ENCODE measurements at places on chromosomes 4 and X. TPM values are rescaled to one million over a fixed set of nuclear protein-coding genes. Genes with fewer than 3 reads are reported as not detected.

Gene DCX
- total RNA-seq, result under 0.01 TPM

Gene PGK1
- 79.4 TPM for total RNA-seq

Gene KCND1
- total RNA-seq, result 1.3 TPM

Gene IBSP
- not detected for total RNA-seq

Gene TLR6
- total RNA-seq, result 0.99 TPM

Gene HAND2
- total RNA-seq, result 7.3 TPM

Gene C4orf51
- total RNA-seq, result not detected

Gene CABS1
- not detected for total RNA-seq

Gene SPANXB1
- not detected for total RNA-seq

Gene DDIT4L
- total RNA-seq, result not detected

Gene MYL5
- total RNA-seq, result 6.0 TPM

Gene MAGEB17
- 0.52 TPM for total RNA-seq

Gene UGT2A1
- total RNA-seq, result not detected

Gene DYNLT3
- 27.0 TPM for total RNA-seq

Gene NDP
- not detected for total RNA-seq

Gene FGA
- not detected for total RNA-seq

Gene NEIL3
- total RNA-seq, result not detected

Gene TCEAL7
- total RNA-seq, result 2.3 TPM

Gene CCKAR
- not detected for total RNA-seq

Gene TRO
- total RNA-seq, result 28.0 TPM

Gene CXCL5
- total RNA-seq, result not detected

Gene FAM53A
- 0.66 TPM for total RNA-seq

Gene ANKRD50
- total RNA-seq, result 6.7 TPM

Gene CRLF2
- total RNA-seq, result not detected

Gene XAGE1A
- not detected for total RNA-seq

Gene ANTXR2
- total RNA-seq, result 34.6 TPM

Gene CRMP1
- 1.6 TPM for total RNA-seq

Gene STPG2
- 0.66 TPM for total RNA-seq

Gene NPNT
- 29.1 TPM for total RNA-seq

Gene ADH6
- total RNA-seq, result not detected

Gene ATP8A1
- 37.4 TPM for total RNA-seq

Gene DCAF4L1
- 0.33 TPM for total RNA-seq
